Activated CD4-positive, CD25-positive, alpha-beta regulatory T cell treated with anti-CD3 and anti-CD28 coated beads, Interleukin-2, amount 50 U/mL, for 24 hours (primary cell): ENCODE measurements at places on chromosomes 6 and 20.

GRCh38 chr6:69881322-69882151 lies 15.2 kb downstream of the COL19A1 start:
- ATAC-seq: peak; percentile 53

- no peak for ATAC-seq
These were observed 248.2 kb downstream of the KHDC1L start for GRCh38 chr6:72977114-72977513.

GRCh38 chr20:50810063-50810462 lies 15.2 kb downstream of the BCAS4 start:
- ATAC-seq: no peak

DNA sequence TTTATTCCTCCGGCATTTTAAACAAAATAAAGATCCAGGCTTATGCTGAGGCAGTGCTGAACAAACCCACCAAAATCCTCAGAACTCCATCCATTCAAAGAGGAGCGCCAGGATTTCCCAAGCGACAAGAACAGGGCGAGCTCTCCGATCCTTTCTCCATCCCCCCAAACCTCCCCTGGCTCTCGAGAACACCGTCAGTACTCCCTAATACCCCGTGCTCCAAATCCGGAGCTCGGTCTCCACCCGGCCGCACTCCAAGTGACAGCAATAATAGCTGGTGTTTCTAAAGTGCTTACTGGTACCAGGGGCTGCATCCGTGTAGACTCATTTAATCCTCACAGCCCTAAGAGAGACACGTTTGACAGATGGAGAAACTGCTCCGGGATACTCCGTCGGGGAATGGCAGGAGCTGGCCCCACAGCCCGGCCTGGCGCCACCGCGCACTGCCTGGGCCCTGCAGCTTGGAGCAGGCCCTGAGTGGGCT lies 277.1 kb upstream of the QKI start:
- ATAC-seq: no peak

DNA sequence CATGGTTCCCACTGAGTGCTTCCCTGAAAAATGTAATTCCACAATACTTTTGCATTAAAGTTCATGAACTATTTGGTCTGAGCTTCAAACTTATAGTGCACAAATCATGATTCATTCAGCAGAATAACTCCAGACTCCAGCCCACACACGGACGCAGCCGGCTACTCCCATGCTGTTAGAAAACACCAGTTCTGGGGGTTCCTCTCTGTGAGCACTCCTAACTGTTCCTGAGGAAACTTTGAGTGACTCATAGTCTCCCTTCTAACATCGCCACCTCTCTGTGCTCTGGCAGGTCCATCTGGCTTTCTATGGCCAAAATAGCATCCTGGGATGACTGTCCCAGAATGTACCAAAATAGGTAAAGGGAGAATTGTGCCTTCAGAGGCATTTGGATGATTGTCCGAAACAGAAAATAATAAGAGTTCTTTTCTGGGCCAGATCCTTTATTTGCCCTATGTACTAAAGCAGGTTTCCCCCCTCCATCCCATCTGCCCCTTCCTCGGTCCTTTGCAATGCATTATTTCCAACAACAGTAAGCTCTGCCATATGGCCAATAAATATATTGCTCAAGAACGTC lies 32.3 kb upstream of the LY86 start:
- ATAC-seq: no peak

GRCh38 chr6:2895072-2895471 lies 8.0 kb downstream of the SERPINB9 start:
- ATAC-seq: no peak

GRCh38 chr20:50776122-50776817 lies 18.6 kb upstream of the BCAS4 start:
- ATAC-seq: no peak
